ENCODE measurements at places on chromosomes 12 and 14.
A peak's percentile ranks its signal among the peaks of the same experiment; 100 is the strongest.

DNA sequence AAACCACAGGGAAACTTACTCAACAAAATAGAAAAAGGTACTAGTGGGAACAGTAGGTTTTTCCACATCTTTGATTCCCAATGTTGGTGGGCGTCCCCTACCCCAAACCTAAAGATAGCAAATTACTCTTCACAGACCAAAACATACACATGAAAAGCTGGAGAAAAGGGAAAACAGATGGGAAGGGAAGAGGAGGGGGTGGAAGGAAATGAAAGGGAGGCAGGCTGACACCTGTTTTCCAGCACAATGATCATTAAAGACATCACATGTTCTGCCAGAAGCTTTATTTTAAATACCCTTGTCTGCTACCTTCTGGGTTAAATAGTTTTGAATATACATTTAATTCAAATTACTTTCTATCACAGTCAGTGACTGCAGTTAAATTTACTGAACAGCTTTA lies 1617.9 kb upstream of the SEL1L start:
- no peak for DNase-seq

DNA sequence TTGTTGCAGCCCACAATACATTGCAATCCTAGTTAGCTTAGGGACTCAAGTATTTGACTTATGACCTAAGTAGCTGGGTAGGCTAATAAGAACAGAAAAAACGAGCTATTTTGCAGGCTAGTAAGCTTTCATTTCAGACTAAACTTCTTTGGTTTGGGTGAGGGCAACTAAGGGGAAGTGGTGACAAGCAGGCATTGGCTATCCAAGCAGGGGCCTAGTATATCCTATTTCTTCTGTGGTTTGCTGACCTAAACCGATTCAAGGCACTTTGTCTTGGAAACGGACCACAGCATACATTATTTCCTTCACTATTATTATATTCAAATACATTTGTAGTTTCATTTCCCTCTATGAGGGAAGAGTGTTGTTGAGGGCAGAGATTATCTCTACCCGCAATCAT lies 21.6 kb upstream of the SLC5A8 start:
- DNase-seq: peak; percentile 71

GRCh38 chr14:88838015-88838414 lies 13.6 kb downstream of the TTC8 start:
- DNase-seq: no peak

DNA sequence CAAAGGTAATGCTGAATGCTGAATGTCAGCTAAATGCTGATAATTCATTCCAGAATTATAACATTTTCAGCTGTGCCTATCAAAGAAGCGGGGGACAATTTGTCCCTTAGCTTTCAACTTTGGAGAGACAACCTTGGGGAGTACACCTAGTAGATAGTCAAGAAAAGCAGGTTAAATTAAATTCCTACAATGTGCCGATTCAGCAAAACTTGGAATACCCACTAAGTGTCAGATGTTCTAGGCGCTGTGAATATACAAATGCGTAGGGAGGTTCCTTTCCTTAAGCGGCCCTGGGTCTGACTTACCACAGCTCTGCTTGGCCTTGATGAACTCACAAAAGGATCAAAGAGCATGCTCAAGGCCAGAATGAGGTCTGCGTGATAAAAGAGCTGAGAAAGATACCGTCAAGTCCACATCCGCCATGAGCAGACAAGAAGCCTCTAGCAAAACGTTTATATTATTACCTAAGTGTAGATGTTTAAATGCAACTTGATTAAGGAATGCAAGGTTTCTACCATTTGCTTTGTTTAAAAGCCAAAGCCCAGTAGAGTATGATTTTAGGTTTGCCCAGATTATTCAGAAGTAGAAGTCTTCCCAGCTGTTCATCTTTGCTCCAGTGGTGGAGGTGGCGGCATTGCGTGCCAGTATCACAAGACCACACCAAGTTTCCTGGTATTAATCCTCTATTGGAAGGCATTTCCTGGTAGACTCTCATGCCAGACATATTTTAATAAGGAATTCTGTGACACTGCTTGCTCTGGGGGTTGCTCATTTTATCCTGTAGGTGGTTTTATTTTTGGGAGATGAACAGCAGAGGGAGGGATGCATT lies 368.6 kb downstream of the DPF3 start:
- no peak for DNase-seq

GRCh38 chr12:113798552-113798951 lies 167.6 kb downstream of the RBM19 start:
- DNase-seq: no peak

GRCh38 chr14:34035177-34035933 lies 84.5 kb upstream of the EGLN3 start:
- DNase-seq: no peak

- DNase-seq: peak; percentile 83
Observed at GRCh38 chr12:9742661-9743060, 9.8 kb upstream of the CLECL1 start.

- no peak for DNase-seq
Observed at GRCh38 chr12:25063873-25064628, 115.2 kb upstream of the BCAT1 start.

DNA sequence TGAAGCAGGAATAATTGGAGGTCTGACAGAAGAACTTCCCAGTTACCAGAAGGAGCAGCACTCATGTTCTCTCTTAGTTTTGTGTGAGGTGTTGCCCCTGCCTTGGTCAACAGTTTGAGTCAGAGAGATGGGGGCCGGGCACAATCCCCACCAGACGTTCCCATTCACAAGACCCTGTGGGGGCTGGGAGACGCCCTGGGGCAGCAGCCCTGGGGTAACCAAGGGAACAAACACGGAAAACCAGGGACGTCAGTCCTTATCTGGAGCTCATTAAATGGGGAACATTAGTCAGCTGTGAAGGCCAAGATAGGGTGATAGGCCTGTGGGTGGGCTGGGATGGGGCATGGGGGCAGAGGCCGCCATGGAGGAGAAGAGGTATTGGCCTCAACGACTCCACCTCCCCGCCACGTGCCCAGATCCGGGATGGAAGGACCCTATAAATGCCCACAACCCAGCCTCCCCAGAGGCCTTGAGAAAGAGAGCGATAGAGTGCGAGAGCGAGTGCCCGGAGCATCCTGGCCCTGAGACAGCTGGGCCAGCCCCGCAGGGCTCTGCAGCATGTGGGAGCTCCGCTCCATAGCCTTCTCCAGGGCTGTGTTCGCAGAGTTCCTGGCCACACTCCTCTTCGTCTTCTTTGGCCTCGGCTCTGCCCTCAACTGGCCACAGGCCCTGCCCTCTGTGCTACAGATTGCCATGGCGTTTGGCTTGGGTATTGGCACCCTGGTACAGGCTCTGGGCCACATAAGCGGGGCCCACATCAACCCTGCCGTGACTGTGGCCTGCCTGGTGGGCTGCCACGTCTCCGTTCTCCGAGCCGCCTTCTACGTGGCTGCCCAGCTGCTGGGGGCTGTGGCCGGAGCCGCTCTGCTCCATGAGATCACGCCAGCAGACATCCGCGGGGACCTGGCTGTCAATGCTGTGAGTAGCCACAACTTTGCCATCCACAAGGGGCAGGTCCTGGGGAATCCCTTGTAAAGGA lies at the start of gene AQP2:
AQP2 (plus strand) TSS at position 465 of the 979 bp plus-strand sequence; CDS start at position 559, 94 bp downstream.
- no peak for DNase-seq

- no peak for DNase-seq
Observed at GRCh38 chr14:90576981-90577660, 180.3 kb downstream of the CALM1 start.

DNA sequence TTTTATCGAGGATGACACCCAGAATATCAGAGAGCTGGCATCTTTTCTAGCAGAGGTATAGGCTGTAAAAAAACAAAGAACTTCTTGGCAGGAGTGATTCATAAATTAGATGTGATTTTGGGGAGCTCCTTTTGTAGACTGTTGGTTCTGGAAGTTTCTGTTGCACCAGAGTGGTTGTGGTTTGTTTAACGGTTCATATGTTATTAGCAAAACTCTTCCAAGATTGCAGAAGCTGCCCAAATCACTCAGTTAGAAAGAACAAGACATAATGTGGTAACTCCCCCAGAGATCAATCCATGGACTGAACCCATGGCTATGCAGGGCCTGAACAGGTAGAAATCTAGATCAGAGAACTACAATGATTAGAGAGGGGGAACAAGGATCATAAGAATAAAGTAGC lies 6.7 kb upstream of the RNASE10 start:
- DNase-seq: no peak

DNA sequence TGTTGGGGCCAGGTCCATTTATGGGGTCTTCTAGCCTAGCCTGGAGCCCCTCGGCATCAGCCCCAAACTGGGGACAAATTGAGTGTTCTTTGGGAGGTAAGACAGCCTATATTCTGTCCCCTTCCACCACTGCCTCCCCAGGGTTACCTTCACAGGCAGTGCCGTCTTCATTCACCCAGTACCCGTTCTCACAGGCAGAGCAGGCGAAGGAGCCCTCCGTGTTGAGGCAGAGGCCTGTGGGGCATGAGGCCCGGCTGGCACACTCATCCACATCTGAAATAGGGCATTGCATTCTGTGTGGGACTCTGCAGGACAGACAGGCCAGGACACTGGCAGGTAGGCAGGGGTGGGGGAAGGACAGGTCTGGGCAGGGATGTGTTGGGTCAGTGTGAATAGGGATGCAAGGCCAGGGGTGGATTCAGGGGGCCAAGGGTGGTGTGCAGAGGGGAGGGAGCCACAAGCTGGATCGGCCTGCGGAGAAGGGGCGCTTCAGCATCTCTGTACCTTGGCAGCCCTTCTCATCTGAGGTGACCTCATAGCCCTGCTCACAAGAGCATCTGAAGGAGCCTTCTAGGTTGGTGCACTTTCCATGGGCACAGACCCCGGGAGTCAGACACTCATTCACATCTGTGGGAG lies 16.1 kb downstream of the ISCA2 start:
- DNase-seq: no peak

DNA sequence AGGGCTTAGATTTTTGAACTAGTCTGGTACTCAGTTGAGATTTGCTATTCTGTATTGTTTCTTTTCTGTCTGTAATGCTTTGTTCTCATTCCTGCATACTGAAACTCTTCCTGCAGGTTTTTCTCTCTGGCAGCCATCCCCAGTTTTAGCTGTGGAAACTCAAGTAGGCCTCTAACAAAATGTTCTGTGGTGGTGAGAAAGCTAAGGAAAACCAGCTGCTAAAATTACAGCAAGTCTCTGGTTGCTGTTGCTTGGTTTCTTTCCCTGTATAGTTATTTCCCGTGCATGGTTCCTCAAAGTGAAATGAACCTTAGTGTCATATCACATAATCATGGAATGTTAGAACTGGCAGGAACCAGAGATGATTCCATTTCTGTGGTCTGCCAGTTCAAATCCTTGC lies 442.5 kb downstream of the NRXN3 start:
- no peak for DNase-seq

GRCh38 chr12:86389949-86390348 lies 133.8 kb upstream of the MGAT4C start:
- DNase-seq: no peak

DNA sequence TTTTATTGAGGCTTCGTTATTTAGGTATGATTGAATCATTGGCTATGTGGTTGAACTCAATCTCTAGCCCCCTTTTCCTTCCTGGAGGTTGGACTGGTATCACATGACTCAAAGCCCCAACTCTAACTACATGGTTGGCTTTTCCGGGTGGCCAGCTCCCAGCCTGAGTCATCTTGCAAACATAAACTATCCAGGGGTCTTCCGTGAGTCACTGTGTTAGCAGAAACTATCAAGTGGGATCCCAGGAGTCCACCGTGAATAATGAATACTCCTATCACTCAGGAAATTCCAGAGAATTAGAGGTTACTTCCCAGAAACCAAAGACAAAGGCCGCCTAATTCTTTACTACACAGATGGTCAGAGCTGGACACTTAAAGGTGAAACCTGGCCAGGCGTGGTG lies 19.7 kb upstream of the PLEKHD1 start:
- no peak for DNase-seq

DNA sequence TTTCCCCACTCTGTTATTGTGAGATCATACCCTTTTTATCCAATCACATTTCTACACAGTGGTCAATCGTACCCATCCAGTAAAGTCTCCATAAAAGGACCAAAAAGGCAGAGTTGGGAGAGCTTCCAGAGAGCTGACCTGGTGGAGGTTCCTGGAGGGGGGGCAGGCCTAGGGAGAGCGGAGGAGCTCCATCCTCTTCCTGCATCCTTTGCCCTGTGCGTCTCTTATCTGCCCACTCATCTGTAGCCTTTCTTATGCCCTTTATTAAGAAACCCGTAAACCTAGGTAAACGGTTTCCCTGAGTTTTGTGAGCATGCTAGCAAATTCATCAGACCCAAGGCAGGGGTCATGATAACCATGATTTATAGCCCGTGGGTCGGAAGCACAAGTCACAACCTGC lies 26.2 kb downstream of the EVL start:
- no peak for DNase-seq

- DNase-seq: peak; percentile 19
Observed at GRCh38 chr14:103382376-103382775, 2.8 kb upstream of the MARK3 start.

GRCh38 chr14:80350707-80351106 lies 139.4 kb upstream of the DIO2 start:
- no peak for DNase-seq

DNA sequence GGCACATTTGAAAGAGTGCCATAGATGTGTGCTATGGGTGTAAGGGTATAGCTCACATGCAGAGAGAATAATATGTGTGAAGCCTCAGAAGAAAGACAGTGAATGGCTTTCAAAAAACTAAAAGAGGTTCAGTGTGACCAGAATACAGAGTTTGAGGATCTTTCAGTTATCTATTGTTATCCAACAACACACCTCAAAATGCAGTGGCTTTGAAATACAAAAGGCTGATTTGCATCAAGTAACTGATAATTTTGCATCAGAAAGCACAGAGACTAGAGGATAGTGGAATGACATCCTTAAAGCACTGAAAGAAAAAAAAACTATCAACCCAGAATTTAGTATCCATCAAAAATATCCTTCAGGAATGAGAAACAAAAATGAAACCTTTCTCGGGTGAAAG lies 131.6 kb upstream of the IGF1 start:
- DNase-seq: no peak

DNA sequence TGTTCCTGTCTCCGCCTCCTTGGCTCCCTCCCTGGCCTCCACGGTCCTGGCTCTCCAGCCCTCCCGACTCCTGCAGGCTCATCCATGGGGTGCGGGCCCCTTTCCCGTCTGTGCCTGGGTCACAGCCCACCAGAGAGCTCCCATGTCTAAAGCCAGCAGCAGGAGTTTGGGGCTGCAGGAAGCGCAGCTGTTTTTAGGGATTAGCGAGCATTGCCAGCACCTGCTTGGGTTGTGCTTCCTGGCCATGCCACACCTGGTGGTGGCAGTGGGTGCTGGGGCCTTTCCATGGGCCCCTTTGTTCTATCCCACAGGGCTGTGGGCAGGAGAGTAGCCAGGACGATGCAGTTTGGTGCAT lies 64.7 kb downstream of the KIF26A start:
- DNase-seq: no peak

GRCh38 chr12:30985814-30986452 lies 59.4 kb downstream of the TSPAN11 start:
- peak; percentile 72 for DNase-seq

DNA sequence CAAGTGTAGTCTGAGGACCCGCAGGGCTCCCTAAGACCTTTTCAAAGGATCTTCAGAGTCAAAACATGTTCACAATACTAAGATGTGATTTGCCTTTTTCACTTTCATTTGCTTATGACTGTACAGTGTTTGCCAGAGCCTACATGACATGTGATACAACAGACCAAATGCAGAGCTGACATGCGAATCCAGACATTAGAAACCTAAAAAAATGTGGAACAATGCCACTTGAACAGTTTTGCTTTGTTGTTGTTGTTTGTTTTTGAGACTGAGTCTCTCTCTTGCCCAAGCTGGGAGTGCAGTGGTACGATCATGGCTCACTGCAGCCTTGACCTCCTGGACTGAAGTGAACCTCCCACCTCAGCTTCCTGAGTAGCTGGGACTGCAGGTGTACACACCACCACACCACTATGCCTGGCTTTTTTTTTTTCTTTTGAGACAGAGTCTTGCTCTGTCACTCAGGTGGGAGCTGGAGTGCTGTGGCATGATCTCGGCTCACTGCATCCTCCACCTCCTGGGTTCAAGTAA lies 5.3 kb upstream of the RAB35 start:
- peak; percentile 65 for DNase-seq

All from RPMI8226 (cell line).